ENCODE measurements at places on chromosomes 11 and 22.

DNA sequence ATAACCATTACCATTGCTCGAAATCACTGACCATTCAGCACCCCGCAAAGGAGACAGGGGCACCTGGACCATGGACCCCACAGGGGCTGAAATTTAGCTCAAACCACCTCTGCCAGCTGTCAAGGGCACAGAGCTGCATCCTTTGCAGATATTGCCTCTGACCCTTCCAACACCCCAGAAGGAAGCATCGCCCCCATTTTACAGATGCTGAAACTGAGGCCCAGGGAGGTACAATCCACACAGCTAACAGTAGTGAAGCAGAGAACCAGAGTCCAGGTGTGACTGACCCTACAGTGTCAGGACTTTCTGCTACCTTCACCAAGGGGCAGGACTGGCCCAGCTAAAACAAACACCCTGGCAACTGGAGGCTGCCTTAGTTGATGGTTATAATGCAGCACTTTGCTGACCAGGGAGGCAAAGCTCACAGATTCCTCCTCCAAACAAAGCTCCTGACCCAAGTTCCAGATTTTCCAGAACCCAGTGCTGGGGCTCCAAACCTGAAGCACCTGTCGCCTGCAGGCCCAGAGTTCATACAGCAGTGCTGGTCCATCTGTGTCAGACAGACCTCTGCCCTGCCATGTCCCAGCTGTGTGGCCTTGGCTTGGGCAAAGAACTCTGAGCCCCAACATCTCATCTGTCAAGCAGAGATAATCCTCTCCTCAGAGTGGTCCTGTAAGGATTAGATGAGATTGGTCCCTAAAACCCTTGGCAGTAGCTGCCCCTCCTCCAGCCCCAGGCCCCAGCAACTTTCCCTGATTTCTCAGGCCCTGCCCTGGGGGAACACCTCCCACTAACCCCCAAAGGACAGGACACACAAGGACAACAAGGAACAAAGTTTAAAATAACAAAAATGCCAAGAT, 15.2 kb upstream of the ARAP1 start:
- DNase-seq: no peak

DNA sequence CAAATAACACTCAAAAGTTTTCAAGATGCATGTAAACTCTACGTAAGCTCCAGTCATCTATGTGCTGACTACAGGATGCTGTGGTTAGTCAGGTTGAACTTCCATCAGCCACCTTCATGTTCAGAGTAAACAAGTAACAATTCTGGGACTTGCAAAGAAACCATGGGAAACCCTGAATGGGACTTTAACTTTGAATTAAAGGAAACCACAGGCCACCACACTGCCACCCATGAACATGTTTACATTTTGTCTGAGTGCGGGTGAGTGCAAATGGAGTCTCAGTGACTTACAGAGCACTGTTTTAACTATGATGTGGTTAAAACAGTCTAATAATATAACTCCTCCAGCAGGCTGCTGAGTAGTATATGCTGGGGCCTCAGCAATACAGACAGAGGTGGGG, 12.9 kb upstream of the SYTL2 start:
- DNase-seq: peak; percentile 80

- no peak for DNase-seq
Measured at GRCh38 chr11:26834601-26835000, 112.7 kb upstream of the SLC5A12 start.

DNA sequence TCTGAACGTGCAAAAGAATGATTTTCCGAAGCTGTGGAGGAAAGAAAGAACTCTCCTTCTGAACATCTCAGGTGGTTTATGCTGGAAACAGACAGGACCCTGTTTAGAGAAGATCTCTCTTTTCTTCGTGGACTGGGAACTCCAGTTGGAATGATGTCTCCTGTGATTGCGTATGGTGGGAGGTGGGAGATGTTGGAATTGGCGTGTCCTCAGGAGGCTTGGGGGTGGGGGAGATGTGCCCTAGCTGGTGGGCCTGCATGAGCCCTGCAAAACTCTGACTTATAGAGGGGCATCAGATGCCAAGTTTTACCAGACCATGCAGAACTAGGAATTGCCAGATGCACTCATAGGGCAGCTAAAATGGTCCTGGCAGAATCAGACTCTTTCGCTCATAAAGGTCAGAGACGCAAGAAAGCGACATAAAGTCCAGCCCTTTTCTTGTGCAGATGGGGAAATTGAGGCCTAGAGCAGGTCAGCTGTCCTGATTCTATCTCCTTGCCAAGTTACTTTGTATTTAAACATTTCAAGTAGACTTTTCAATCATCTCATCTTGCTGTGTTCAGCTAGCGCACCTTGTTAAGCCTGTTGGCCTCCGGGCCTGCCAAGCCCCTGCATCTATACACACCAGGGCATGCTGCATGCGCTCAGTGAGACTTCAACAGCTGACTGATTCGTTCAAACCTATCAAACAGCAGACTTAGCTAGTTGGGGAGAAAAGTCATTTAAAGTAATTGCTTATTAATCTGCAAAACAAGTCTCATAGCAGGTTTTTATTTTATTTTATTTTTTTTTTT, 34.2 kb upstream of the EHF start:
- no peak for DNase-seq

- no peak for DNase-seq
Measured at GRCh38 chr11:18173225-18173866, 709 bp downstream of the MRGPRX4 start.

GRCh38 chr11:120385655-120386054, 49.4 kb downstream of the ARHGEF12 start:
- no peak for DNase-seq

- DNase-seq: no peak
Measured at GRCh38 chr11:13235895-13236294, 41.7 kb upstream of the BMAL1 start.

DNA sequence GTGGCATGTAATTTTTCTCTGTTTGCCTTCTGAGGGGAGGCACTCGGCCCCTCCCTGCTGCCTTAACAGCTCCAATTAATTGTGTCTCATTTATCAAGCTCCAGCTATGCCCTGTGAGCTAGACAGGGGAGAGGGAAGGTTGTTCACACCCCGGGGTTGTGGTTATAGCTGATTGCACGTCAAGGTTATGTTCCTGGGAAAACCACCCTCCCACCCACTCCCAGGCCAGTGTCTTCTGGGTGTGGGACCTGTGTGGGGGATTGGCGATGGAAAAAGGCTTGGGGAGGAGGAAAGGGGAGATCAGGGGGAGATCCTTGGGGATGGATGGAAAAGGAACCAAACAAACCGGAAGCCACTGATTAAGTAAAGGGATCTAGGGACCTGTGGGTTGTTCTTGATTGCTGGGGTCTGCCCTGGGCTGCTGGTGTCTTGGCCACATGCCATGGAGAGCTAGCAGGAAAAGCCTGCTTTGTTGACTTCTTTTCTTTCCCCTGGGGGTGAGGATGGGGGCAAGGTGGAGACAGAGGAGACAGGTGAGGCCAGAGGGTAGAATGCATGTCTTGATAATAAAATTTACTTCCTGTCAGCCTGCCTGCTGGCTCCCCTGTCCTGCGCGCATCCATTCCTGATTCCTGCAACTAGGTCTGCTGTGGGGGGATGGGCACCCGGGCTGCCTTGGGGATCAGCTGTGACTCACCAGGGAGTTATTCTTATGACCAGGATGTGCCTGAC, 13.5 kb upstream of the SORL1-AS1 start:
- peak; percentile 99 for DNase-seq

GRCh38 chr11:27008811-27009535, 15.1 kb downstream of the FIBIN start:
- DNase-seq: no peak

DNA sequence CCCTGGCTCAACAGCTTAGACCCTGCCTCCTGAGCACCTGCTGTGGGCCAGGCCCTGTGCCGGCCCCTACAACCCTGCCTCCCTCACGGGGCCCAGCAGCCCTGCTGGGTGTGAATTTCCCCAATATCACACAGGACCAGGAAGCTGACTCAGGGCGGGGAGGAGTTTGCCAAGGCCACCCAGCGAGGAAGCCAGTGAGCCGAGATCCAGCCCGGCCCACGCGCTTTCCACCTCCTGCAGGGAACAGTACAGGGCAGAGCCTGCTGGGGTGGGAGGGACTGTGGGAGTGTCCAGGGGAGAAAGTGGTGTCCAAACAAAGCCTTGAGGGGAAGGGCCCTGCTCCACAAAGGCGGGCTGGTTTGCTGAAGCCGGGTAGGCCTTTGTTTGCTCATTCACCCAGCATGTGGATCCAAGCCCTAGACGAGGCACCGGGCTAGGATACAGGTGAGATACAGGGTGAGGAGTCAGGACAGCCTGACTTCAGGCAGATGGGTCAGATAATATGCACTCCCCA, 26.8 kb downstream of the RPL3 start:
- DNase-seq: peak; percentile 92

GRCh38 chr11:64846998-64847666, 2.7 kb upstream of the CDC42BPG start:
- DNase-seq: peak; percentile 88

- DNase-seq: no peak
Measured at GRCh38 chr11:96015906-96016565, 92.1 kb upstream of the MTMR2 start.

GRCh38 chr11:2315395-2316168, 13.8 kb downstream of the TSPAN32 start:
- DNase-seq: no peak
